Prostate gland (tissue), 2 donors: ENCODE measurements at places on chromosomes 5 and 9.

DNA sequence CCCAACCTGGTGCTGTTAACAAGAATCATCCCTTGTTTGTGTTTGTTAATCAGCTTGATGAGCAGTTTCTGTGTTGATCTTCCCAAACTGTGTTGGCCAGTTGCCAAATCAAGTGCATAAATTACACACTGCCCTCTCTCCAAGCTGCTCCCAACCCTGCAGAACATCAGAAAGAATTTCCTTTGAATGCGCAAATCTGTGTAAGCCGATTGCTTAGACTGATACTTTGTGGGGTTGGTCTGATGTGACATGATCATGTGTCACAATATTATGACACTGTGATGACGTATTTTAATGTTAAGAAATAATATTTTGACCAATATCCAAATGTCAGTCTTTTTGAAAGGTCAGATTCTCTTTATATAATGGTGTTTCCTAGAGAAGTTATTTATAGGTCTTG is 766.4 kb upstream of the WWC1 start:
- DNase-seq, result no peak

- no peak for DNase-seq
Measured at GRCh38 chr5:65771266-65771665, 49.3 kb downstream of the NLN start.

GRCh38 chr9:137369911-137370764 is 52.8 kb downstream of the EXD3 start:
- no peak for DNase-seq

GRCh38 chr5:94499806-94500205 is 118.6 kb downstream of the KIAA0825 start:
- DNase-seq, result no peak

- no peak for DNase-seq
Measured at GRCh38 chr9:89993678-89994630, 389.1 kb downstream of the GADD45G start.

DNA sequence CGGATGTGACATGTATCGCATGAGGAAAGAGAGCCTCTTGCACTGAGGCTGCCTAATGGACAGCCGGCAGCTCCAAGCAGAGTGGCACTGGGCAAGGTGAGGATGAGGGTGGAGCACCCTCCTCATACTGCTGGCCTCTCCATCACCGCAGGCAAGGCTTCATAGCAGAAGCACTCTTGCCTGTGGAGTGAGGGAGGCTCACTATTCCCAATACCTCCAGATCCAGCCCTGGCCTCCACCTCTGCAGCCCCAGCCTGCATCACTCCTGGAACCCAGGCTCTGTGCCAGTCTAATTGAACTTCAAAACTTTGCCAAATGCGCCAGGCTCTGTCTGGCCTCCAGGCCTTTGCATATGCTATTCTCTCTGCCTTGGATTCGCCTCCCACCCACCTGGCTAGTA is 29.7 kb upstream of the ARAP3 start:
- DNase-seq, result no peak

- peak; percentile 56 for DNase-seq
Measured at GRCh38 chr9:115013998-115014397, 83.6 kb upstream of the TNFSF8 start.

DNA sequence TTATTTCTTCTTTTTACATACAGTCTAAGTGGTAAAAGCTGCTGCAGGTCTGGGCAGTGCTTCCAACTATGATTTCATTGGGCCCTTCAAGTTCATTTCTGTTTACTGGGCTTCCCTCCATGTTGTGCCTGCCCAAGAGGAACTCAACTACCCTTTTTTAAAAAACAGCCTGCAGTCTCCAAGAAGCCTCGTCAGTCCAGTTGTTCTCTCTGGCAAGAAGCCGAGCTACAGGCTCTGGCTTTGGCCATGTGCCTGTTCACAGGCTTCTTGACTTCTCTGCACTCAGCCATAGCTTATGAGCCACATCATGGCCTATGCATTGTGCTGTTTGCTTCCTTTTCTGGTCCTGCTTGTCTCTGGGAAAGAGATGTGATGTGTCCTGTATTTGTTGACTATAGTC is 119.7 kb upstream of the PJA2 start:
- peak; percentile 74 for DNase-seq

DNA sequence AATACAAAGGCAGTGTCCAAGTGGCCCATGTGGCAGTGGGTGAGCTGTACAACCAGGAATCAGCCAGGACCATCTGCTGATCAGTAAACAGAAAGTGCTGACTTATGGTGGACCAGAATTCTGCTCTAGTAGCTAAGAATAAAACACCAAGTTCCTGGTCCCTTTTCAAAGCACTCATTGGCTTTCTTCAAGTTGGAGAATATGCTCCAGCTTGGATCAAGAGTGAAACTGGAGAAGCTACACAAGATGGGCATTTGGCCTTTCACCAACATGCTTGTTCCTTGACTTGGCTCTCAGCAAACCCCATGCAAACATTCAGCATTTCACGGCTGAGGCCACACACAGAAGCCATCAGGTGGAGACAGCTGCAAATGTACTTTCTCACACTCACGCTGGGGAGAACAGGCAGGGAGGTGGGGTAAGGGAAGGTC is 32.1 kb downstream of the MARCHF3 start:
- no peak for DNase-seq

GRCh38 chr5:116448870-116449427 is 125.7 kb downstream of the SEMA6A start:
- no peak for DNase-seq

DNA sequence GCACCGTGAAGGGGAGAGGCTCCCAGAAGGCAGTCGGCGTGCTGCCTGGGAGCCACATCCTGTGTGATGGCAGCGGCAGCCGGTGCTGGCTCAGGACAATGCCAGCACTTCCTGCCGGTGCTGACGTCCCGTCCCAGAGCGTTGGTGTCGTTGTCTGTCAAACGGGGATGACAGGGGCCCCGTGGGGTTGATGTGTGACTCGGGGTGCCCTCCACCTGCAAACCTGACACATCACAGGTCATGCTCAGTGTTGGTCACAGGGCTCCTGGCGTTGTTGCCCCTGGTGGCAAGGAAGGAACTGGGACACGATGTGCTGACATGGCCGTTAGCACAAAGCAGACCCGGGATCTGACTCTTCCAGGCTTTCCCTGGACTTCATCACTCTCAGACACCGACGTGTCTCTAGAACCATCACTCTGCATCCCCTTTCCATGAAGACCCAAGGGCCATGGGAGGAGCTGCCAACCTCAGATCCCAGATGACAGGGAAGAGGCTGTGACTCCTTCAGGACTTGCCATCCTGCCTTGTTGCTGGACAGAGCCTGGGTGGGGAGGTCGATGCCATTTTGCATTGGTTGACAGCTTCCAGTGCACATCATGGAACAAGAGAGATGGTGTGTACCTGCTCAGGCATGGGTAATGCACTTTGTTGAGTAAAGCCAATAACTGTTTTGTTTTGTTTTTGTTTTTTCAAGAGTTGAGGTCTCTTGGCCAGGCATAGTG is 21.5 kb downstream of the PLPP7 start:
- DNase-seq, result no peak

DNA sequence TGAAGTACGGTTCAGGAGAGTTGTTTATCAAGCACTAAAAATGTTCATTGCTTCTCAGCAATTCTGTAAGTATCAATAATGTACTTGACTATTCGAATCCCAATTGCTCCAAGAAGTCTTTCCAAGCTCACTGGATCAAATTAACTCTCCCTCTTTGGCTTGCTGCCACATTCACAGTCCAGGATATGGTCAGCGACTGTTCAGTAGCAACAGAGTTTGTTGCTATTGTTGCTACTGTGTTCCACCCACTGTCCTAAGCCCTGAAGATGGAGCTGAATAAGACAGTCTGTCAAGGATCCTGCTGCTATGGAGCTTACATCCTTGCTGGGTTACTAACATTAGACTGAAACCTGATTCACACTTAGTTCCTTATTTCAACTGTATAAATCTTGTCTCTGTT is 110.8 kb downstream of the FGF10 start:
- DNase-seq, result no peak

DNA sequence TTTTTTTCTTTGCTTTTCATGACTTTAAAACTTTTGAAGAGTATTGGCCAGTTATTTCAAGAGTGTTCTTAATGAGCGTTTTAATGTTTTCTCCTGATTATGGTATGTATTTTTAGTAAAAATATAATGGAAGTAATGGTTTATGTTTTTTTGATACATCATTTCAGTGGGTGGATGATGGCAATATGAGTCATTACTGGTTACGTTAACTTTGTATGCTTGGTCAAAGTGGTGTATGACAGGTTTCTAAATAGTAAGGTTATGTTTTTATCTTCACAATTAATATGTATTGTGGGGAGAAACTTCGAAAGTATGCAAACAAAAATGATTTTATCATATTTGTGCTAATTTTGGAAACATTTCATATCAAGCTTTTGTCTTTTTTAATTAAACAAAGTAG is 176.7 kb upstream of the PRDM9 start:
- no peak for DNase-seq

DNA sequence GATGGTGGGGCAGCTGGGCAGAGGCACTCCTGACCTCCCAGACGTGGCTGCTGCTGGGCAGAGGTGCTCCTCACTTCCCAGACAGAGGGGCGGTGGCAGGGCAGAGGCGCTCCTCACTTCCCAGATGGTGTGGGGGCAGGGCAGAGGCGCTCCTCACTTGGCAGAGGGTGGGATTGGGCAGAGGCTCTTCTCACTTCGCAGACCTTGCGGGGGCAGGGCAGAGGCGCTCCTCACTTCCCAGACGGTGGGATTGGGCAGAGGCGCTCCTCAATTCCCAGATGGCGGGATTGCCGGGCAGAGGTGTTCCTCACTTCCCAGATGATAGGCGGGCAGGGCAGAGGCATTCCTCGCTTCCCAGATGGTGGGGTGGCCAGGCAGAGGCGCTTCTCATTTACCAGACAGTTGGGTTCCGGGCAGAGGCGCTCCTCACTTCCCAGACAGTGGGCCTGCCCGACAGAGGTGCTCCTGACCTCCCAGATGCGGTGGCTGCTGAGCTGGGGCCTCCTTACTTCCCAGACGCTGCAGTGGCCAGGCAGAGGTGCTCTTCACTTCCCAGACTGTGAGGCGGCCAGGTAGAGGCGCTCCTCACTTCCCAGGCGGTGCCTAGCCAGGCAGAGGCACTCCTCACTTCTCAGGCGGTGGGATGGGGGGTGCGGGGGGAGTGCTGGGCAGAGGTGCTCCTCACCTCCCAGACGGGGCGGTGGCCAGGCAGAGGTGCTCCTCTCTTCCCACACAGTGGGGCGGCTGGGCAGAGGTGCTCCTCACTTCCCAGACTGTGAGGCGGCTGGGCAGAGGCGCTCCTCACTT is 25.3 kb upstream of the SPATA31E1 start:
- no peak for DNase-seq

DNA sequence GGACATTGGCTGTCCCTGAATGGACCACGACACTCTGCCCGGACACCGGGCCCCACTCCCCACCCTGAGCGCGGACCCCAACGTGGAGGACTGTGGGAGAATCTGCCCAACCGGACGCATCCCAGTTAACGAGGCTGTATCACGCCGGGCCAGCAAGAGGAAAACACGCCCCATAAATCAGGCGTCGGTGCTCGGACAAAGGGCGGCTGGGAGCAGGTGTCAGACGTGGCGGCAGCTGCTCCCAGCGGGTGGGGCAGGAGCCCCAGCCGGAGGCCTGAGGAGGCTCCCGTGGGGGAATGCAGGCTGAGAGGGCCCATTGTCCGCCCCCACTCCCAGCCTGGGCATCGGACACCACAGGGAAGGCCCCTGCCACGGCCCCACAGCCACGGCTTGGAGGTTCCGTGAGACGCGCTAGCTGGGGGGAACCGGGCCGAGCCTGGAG is 19.2 kb downstream of the NOTCH1 start:
- no peak for DNase-seq

DNA sequence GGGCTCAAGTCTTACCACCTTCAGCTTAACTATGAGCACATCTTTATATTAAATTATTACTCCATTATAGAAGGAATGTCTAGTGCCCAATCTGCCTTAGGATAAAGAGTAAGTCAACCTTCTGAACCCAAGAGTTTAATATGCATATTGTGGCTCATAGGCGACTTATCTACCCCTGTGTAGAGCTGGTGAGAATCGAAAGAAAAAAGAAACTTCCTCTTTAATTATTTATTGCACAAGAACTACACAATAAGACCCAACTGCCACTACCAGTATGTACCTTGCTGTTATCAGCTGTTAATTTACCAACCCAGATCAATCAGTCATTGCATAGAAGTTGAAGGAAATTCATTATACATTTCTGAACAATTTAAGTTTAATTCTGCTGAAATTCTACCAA is 329.1 kb upstream of the SLC24A2 start:
- DNase-seq, result no peak

- no peak for DNase-seq
Measured at GRCh38 chr9:121169094-121169601, 32.5 kb downstream of the RAB14 start.

- DNase-seq, result peak; percentile 87
Measured at GRCh38 chr5:140240987-140241706, 61.8 kb downstream of the PFDN1 start.

DNA sequence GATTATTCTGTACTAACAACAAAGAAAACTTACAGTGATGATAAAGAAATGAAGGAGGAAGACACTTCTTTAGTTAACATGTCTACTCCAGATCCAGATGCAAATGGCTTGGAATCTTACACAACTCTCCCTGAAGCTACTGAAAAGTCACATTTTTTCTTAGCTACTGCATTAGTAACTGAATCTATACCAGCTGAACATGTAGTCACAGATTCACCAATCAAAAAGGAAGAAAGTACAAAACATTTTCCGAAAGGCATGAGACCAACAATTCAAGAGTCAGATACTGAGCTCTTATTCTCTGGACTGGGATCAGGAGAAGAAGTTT is 67.9 kb downstream of the VCAN start:
- DNase-seq, result no peak

DNA sequence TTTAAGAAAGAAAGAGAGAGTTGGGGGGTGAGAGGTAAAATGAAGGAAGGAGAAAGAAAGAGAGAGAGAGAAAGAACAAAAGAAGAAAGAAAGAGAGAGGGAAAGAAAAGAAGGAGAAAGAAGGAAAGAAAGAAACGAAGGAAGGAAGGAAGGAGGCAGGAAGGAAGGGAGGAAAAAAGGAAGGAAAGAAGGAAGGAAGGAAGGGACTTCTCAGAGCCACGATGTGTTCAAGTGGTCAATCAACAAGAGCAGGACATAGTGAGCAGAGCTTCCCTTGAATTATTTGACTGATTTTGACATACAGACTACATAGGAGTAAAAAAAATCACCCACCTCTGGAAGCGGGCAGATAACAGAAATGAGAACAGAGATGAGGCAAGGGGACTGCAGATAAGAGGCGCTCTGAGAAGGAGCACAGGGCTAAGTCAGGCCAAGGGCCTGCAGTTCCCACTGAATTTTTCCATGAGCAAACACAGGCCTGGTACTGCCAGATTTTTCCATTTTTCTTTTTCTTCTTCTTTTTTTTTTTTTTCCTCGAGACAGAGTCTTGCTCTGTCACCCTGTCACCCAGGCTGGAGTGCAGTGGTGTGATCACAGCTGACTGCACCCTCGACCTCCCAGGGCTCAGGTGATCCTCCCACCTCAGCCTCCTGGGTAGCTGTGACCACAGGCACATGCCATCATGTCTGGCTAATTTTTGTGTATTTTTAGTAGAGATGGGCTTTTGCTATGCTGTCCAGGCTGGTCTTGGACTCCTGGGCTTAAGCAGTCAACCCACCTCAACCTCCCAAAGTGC is 77.7 kb upstream of the IL17B start:
- no peak for DNase-seq
